Stimulated activated CD8-positive, alpha-beta memory T cell treated with anti-CD3 and anti-CD28 coated beads, Interleukin-4, amount 100 ng/mL, for 1 hour (primary cell): ENCODE measurements at places on chromosomes 11 and 22.

DNA sequence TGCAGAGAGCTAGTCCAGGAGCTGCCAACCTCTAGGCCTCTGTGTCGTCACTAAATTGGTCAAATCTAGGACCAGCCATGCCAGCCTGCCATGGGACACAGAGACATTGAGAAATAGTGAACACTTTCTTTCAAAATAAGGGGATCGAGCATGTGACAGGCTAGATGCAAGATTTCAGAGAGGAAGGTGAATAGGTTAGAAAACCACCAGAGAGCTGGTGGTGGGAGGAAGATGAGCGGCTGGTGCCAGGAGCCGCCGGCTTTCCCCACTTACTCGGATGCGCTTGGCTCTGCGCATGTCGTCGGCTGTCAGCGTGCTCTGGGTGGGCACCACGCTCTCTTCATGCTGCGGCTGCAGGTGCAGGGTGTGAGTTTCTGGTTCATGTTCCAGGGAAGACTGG, 35.4 kb upstream of the NFRKB start:
- no peak for DNase-seq

- DNase-seq = no peak
Observed at GRCh38 chr11:126423743-126424142, 68.3 kb downstream of the ST3GAL4 start.

GRCh38 chr22:44112191-44112590, 68.5 kb upstream of the PARVG start:
- DNase-seq = no peak

DNA sequence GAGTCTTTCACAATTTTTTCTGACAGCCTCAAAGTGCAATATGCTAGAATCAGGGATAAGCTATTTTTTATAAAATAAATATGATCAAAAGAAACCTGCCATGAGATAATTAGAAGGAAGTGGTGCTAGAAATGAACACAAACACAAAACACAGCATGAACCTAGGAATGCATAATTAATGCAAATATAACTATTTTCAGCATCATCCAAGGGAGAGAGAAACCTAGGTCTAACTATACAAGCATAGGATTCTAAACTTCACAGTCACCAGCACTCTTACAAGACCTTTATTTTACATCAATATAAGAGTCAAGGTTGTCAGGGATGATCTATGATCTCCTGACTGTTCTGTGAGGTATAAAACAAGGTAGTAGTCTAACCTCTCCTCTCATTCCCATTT, 29.2 kb downstream of the TTC28 start:
- DNase-seq = no peak

- no peak for DNase-seq
Observed at GRCh38 chr11:123137431-123138224, 57.4 kb downstream of the CLMP start.

- DNase-seq = no peak
Observed at GRCh38 chr11:123356539-123356938, 73.5 kb upstream of the GRAMD1B start.

- no peak for DNase-seq
Observed at GRCh38 chr11:82724026-82724425, 9.6 kb downstream of the FAM181B start.

DNA sequence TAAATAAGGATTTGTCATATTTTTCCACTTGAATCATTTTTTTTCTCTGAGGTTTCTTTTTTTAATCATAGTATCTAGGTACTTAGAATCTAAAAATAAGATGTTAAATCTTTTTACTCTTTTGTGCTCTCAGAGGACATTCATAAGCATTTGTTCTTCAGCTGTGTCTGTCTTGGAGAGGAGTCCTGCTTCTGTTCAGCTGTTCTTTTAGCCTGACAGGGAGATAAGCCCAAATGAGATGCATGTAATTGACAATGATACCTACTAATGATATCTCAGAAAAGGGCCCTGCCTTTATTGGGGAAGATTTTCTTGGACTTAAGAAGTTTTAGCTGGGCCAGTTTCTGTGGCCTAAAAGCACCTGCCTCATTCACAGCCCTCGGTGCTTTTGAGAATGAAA, 156.9 kb downstream of the NCAM1 start:
- DNase-seq = no peak

DNA sequence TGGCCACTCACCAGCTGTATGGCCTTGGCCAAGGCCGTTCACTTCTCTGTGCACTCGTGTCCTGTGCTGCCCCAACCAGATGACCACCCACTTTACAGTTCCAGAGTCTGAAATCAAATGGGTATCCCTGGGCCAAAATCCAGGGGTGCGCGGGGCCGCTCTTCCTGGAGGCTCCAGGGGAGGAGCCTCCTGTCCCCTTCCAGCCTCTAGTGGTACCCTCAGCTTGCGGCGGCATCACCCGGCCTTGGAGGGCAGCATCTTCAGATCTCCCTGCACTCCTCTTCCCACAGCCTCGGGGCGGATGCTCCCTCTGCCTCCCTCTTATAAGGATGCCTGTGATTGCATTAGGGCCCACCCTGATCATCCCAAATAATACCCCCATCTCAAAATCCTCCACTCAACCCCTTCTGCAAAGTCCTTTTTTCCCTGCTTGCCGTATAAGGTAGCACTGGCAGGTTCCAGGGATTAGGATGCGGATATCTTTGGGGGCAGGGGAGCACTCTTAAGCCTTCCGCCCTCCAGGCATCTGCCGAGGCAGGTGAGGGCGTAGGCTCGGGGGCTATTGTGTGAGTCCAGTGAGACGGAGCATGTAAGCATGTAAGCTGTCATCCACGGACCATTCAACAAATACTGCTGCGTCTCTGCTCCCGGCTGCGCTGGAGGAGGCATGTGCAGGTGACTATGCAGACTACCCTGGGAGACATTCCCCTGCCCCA, 24.4 kb upstream of the SHISAL1 start:
- DNase-seq = no peak

DNA sequence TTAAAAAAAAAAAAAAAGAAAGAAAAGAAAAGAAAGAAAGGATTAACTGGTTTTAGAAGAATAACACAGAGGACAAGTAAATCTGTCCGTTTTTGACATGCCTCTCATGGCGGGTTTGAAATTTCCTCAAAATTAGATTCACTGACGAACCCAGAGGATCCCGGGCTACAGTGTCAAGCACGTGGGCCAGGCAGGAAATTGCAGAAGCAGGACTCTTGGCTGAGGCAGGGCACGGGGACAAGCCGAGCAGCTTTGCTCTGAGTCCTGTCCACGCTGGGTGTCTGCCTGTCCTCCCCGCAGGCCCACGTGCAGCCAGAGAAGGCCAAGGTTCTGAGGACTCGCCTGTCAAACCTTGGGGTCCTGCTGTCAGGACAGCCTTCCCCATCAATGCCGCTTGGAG, 24.7 kb downstream of the GAL start:
- no peak for DNase-seq

DNA sequence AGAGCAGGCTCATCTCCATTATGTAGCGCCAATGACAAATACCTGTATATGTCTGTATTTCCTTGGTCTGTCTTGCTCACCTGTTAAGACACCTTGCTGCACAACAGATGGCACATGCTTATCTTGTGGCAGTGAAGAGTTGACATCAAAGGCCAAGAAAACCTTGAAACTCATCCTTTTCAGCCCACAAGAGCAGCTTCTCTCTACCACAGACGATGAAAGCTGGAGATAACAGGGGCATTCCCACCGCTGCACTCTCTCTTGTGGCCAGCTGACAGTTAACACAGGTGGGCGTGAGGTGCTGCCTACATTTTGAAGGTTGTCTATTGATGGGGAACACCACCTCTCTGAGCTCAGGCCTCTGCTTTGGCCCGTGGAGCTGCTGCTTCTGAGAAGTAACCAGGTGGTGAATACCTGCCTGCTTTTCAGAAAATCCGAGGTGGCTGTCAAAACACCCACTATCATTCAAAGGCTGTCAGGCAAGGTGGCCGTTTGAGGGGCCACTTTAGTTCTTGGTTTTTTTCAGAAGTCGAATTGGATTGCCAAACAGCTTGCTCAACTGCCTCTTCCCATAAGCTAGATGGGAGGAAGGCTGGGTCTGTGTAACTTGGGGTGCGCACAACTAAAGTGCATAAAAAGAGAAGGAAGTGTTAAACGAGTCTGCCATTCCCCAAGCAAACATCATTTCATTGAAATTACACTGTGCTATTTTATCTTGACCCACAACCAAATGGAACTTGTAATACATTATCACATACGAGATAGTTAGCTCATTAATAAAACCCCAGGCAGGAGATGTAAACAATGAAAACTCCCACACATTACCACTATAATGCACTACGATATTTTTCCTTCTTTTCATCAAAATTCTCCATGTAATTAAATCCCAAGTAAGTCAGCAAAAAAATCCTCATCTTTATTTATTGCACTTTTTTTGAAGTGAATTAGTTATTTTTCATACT, 87.1 kb upstream of the RAG2 start:
- peak; percentile 1 for DNase-seq

DNA sequence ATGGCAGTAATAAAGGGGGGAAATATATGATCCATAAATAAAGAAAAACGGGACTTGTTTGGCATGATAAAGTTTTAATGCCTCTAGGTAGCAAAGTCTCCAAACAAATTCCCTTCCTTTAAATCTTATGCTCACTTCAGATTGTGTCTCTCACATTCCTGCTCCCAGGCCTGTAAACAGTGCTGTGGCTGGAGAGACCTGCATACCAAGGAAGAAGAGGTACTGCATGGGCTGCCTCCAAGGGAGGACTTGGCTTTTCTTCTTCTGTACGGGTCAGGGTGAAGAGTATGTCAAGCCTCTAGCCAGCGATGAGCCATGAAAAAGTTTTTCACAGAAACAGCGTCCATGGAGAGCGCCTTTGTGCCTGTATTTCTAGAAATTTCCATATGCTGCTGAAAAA, 161.8 kb downstream of the KIRREL3 start:
- DNase-seq = no peak

DNA sequence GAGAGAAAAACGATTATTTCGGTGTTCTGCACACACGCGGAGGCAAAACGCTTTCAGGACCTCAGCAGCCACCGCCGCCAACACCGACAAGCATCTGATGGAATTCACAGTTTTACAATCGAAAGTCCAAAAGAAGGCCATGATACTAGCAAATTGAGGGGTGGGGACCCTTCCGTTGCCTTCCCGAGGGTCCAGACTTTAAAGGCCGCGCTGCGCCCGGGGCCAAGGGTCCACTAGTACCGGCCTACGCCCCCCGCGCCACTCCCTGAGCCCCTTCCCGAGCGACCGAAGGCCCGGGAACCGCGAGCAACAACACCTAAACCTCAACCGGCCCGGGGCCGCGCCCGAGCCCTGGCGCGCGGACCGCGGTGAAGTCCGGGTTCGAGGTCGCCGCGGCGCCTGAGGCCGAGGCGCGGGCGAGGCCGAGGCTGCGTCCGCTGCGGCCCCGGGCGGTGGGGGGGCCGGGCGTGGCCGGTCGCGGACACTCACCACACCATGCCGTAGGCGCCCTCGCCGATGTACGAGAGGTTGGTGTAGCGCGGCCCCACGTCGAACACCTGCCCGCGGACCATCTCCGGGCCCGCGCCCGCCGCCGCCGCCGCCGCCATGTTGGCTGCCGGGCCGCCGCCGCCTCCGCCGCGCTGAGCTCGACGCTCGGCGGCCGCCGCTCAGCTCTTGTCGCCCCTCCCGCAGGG, 465 bp downstream of the MAPK1 start:
- no peak for DNase-seq

DNA sequence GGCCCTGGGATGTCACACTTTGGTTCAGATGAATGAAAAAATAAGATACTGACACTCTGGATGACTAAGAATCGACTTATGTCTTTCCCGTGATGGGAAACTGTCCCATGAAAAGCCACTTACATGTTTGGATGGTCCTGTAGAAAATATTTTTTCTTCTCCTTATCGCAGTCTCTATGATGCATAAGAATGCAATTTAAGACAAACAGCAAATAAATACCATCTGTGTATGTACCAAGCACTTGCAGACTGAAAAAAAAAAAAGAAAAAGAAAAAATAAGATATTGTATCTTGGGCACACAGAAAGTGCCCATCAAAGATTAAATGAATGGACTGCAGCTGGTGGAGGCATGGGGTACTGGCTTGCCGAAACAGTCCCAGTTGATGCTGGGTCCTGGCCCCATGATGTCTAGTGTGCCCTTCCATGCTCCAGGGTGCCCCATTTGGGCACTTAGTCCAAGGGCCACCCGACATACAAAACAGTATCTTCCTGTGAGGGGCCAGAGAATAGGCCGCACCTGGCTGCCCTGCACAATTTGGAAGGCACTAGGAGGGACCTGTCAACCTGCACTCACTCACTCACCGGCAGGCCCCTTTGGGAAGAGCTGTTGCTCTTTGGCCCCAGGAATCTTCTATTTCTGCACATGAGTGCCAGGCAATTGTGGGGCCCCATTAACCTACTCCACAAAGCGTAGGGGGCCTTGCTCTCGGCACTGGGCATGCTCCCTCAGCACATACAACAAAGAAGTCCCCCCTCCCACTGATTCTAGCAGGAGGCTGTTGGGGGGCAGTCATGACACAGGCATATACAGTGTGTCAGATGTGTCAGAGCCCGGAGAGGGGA, 2.5 kb upstream of the ZBED4 start:
- no peak for DNase-seq

DNA sequence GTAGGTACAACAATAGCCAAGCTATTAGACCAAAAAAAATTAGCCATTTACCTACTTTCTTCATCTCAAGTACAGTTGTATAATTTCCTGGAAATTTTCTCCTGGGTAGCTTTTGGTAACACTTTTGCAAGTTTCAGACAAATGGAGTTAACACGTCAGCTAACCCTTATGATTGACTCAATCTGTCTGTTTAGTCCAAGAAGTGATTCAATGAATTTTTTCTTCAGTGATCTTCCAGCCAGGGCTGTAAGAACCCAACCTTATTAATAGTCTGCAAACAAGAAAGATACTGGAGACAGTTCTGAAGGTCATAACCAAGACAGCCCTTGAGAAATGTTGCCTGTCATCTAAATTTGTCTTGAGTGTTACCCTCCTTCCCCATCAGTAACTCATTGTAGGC, 30.1 kb upstream of the FIBIN start:
- DNase-seq = no peak

- no peak for DNase-seq
Observed at GRCh38 chr11:103881584-103881983, 154.9 kb upstream of the DDI1 start.

DNA sequence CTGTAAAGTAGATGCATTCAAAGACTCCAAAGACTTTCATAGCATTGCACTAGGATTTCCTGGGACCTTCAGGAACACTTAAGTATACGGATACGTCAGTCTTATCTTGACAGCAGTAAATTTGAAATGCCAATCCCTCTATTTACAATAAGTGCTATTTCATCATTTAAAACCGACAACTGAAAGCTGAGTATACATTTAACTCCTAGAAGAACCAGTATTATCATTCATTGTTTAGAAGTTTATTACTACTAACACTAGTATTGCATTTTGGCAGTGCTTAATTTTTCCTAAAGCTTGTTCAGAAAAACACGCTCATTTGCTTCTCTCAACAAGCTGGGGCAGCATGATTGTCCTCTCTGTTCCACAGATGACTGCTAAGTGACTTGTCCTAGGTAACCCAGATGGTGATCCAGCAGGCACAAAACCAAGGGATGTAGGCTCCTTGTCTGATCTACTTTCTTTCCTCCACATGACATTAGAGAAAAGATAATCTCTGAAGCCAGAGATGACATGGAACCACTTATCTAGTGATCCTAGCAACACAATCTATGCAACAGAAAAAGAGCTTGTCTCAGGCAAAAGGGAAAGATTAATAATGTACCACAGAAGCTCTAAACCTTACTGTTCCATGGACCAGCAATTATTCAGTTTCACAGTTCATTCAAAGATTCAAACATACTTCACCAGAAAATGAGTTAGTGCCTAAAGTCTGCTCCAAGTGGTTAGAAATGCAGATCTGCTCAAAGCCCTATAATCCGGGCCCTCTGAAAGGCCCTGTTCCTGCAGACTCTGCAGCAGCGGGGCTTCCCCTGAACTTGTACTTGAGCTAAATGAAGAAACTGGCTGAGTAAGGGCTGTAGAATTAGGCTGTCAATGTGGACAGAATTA, 5.2 kb downstream of the MAML2 start:
- no peak for DNase-seq

- no peak for DNase-seq
Observed at GRCh38 chr11:62266558-62266957, 3.4 kb upstream of the SCGB2A2 start.
